ENCODE measurements at places on chromosomes 11 and 22.
A peak's percentile ranks its signal among the peaks of the same experiment; 100 is the strongest.

GRCh38 chr22:34281738-34282137 is 361.5 kb upstream of the LARGE1 start:
- no peak for DNase-seq

GRCh38 chr22:30287648-30288418 is 1.5 kb downstream of the CASTOR1 start:
- DNase-seq: peak; percentile 96

GRCh38 chr11:63553759-63554158 is 9.4 kb downstream of the PLAAT2 start:
- DNase-seq: no peak

GRCh38 chr22:41757502-41757901 is 43.0 kb upstream of the CCDC134 start:
- no peak for DNase-seq

DNA sequence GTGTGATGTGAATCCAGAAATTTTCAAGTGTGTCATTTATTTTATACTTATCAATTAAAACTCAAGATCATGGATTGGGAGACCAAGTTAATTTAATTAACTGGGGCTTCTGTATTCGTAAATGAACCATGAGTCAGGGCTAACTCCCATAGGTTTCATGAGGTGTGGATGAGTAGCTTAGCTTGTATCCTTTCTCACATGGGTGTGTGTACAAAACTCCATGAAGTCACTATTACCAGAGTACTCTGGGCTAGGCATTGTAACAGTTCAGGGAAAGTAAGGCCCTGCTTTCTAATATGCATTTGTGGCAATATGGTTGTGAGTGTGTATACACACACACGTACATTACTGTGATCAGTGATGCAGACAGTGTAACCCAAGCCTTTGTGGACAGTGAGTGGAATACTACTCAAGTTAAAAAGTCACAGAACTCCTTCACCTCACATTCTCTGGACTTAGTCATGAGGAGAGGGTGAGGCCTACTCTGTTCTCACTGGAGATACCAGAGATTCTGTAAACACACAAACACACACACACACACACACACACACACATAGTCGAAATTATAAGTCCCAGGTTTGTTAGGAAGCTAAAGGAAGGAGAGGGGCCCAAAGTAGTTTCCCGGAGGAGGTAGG is 3.5 kb downstream of the CNTF start:
- no peak for DNase-seq

- DNase-seq: no peak
Observed at GRCh38 chr11:58926251-58926650, 13.0 kb upstream of the GLYATL1 start.

DNA sequence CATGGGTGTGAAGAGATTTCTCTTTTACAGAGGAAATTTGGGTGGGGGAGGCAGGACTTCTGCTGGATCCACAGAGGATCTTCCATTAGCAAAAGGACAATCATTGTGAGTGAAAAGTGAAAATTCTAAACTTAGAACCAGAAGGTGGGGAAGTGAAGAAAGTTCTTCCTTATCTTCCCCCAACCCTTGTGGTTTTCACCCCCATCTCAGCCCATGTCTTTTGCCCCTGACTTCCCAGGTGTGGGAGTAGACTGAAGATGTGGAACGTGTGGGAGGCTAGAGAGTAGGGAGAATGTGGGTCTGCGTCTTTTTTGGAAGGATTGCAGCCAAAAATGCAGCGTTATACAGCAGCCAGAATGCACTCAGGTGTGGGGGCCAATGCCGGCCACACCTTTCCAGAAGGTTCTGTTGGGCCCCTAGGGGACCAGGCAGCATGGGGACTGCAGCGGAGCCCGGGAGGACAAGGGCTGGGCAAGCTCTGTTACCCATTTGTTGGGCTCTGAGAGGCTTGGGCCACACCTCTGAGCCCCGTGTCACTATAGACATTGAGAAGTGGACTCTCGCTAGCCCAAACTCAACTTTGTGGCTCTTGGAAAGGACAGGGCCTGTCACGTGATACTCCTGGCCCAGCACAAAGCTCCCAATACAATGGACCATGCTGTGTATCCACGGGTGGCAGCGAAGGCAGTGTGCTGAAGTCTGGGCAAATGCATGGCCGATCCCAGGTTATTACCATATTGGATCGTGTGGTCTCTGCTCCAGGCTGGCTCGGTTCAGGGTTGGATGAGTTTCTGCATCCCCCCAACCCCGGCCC is 32.8 kb upstream of the LINC01488 start:
- DNase-seq: peak; percentile 29

DNA sequence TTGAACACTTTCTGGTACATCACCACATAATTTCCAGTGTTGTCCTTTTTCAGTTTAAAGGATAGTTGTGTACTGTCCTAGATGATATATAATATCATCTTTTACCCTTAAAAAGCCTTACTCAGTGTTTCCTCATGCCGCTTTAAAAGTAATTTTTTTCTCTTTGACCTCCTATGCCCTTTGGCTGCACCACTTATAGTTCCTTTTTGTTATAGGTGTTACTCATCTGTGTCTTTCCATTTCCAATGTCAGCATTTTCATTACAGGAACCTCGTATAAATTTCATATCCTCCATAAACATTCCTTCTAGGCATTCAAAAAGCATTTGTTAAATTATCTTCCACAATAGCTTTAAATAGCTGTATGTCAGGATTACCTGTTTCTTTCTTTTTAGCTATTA is 40.8 kb downstream of the USP47 start:
- DNase-seq: no peak

- no peak for DNase-seq
Observed at GRCh38 chr11:17811352-17811751, 76.8 kb downstream of the KCNC1 start.

GRCh38 chr11:75273411-75274391 is 33.1 kb downstream of the TPBGL start:
- no peak for DNase-seq

DNA sequence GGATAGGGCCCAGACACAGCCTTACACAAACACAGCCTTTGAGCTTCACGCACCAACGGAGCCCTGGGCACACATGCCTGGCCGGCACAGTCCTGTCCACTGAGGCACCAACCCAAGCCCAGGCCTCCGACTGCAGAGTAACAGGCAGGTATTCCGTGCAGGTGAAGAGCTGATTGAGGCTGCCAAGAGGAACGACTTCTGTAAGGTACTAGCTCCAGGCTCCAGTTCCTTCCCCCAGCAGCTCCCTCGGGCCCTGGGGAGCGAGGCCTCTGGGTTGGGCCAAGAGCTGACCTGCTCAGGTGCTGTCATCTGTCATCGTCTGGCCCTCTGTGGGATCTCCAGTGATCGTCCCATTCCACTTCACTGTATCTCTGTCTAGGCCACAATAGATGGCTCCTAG is 3.2 kb upstream of the MDK start:
- no peak for DNase-seq

GRCh38 chr11:58734681-58735490 is 3.1 kb upstream of the GLYAT start:
- no peak for DNase-seq

GRCh38 chr11:119504371-119504770 is 81.4 kb upstream of the THY1 start:
- no peak for DNase-seq

DNA sequence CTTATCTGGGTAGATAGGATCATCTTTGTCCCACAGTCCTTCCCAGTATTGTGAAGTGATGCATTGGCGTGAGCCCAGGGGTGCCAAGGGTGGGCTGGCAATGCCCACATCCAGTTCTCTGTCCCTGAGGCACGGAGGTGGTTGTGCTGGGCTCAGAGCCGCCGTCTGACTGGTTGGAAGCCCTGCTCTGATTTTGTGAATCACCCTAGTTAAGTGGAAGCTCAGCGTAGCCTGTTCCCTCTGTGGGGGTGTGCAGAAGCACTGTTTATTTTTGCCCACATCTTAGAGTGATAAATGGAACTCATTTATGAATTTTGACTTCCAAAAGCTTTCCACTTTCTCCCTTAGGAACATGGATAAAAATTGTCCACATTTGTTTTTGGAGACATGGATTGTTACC is 13.6 kb downstream of the BCR start:
- no peak for DNase-seq

GRCh38 chr11:1466784-1467183 is 19.8 kb downstream of the MOB2 start:
- no peak for DNase-seq

DNA sequence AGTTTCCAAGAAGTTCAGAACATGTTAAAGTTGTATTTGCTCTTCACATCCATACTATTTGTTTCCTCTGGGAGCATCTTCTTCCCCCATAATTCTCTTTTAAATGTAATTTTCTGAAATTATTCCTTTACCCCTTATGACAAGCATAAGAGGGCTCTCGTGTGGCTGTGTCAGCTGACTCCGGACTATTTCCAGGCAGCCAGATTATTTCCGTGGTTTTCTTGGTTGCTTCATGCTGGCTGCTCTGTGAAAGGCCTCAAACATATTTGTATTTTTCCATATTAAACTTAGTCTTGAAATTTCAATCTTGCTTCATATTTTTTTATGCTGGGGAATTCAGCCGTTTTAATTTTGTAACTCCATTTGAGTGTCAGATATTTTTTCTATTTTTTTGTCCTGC is 2.8 kb upstream of the MMP1 start:
- no peak for DNase-seq

GRCh38 chr11:96154802-96155520 is 188.0 kb downstream of the MAML2 start:
- DNase-seq: peak; percentile 45

GRCh38 chr11:77302752-77303151 is 1.3 kb upstream of the GDPD4 start:
- no peak for DNase-seq

Data from right cardiac atrium (tissue), 5 donors.